ENCODE measurements at places on chromosomes 5 and 9. TPM values are rescaled to one million over a fixed set of nuclear protein-coding genes. Genes with fewer than 3 reads are reported as not detected.

The C5orf52 gene
- not detected for total RNA-seq

The ENG gene
- total RNA-seq, result 2.6 TPM

- DNase-seq, result peak; percentile 71
Observed at GRCh38 chr9:15509931-15510788, 610 bp downstream of the PSIP1 start.

DNA sequence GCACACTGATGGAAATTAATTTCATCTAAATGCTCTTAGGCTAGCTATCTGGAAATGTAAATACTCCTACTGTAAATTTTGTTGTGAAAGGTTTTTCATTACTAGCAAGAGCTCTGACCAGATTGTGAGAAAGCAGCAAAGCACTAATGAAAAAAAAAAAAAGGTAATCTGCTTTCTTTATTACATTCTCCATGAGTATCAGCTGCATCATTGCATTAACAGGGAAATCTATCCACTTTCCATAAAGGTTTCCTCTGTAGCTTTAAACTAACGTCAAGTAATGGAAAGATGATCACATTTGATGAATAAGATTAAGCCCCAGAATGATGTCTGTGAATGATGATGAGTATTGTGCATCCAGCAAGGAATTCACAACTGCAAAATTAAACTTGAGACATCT lies 790.6 kb upstream of the TYRP1 start:
- no peak for DNase-seq

DNA sequence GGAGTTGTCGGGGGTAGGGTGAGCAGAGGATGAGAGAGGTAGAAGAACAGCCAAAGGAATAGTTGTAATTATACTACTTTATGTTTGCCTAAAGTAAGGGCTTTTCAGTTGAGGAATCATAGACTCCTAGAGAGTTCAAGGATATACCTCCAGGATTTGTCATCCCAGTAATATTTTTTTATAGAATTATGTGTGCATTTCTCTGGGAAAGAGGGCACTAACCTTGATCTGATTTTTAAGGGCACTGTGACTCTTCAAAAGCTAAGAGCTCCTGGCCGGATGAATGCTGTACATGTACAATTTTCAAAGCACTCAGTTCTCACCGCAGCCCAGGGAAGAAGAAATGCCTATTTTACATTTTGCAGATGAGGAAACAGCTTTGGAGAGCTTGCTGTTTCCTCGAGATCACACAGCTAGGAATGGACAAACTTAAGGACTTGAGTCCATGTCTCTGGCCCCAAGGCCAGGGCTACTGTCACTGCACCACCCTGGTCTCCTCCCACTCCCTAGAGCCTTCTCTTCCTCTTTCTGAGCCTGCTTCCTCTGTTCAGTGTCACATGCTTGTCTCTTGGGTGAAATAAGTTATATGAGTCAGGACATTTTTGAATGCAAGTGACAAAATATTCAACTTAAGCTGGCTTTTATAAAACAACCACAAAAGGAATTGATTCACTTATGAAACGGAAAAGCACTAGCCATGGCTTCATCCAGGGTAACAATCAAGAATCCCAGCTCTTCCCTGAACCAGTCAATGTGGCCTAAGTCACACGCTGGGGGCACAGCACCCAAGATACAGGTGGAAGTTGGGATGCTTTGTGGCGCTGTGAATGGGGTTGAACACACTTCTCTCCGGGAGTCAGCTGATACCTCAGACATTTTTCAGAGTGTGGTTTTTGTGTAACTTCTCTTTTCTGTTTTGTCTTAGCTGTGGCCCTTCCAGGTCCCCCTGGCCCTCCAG lies 45.7 kb upstream of the TGFBR1 start:
- no peak for DNase-seq

DNA sequence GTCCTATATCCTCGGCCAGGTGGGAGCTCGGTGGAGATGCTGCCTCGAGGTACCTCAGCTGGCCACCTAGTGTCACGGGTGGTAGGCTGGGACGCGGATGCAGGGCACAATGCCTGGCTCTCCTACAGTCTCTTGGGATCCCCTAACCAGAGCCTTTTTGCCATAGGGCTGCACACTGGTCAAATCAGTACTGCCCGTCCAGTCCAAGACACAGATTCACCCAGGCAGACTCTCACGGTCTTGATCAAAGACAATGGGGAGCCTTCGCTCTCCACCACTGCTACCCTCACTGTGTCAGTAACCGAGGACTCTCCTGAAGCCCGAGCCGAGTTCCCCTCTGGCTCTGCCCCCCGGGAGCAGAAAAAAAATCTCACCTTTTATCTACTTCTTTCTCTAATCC lies 2.0 kb downstream of the PCDHGC3 start:
- DNase-seq, result peak; percentile 49

DNA sequence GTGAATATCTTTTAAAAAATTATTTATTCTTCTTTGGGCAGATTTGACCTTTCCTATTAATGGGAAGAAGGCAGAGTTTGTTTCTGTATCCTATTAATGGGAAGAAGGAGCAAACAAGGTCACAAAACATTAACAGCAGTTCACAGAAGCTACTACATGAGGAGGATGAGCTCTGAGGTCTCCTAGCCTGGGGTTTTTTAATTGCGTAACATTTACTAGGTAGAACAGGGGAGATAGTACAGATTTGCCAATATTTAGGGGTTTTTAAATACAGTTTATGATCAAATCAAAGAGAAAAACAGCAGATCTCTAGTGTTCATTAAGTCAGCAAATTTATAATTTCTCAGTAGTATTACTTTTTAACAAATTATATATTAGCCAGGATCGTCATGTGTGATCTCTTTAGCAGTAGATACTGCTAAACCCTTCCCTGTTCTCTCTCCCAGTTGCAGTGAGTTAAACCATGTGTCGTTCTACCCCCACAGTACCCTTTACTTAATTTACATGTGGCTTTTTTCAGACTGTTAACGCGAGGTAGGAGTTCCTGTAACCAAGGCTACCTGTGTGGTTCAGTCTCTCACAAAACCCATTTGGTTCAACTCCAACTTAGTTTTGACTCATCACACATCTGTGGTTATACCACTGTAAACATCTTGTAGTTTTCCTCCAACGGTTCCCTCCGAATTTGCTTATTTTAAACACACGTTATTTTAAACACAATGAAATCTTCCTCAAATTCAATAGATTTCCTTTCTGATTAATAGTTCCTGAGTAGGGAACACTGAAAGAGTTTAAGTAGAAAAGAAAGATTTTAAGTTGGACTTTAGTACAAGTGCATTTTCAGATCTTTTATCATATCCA lies 13.3 kb downstream of the SLC25A46 start:
- DNase-seq, result no peak

GRCh38 chr9:123508048-123508447 lies 152.1 kb downstream of the CRB2 start:
- DNase-seq, result no peak

Measured in G401 (cell line).